ENCODE measurements at places on chromosomes 5 and 9.

DNA sequence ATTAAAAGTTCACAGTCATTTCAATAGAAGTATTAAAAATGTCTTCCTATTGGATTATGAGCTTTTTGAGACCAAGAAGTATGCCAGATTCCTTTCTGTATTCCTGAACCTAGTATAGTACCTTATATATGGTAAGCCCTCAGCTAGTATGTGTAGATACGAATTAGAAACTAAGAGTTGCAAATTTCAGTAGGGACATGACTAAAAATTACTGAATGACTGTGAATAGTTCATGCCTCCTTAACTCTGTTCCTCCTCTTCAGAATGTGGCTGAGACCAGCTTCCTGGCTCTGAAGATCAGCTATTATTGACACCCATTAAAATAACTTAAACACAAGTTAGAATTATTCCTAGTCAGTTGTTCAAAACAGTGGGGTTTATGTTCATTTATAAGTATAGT is 19.7 kb downstream of the KDM3B start:
- no peak for DNase-seq

DNA sequence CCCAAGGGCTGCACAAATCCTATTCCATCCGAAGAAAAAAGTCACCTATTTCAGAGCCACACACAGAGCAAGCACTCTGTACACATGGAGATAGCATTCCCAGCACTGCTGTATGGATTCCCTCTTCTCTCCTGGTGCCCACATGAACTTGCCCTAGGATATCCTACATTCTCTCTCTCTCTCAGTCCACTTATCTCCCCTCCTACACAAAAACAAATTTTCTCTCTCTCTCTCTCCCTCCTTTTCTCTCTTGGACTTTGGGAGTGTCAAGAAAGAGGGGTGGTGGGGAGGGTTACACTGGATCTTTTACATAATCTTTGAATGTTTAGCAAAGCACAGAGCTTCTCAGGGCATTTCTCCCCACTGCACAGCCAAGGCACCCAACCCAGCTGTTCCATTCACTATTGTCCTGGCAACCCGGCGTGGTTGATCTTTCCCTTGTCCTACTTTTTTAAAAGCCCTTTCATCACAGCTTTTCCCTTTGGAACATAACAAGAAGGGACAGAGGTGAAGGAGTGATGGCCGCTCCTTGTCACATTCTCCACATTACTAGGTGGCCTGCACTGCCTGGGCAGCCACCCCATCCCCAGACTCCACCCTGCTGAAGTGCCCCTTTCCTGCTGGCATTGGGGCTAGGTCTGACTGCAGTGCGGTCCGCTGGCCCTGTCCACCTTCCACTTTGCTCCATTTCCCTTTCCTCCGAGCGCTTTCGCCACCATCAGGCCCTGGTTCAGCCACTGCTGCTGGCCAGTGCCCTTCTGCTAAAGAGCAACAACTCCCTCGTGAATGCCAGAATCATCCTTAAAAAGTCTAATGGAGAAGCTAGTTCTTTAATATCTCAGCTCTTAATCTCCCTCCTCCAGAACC is 22.2 kb upstream of the SLC1A3 start:
- no peak for DNase-seq

DNA sequence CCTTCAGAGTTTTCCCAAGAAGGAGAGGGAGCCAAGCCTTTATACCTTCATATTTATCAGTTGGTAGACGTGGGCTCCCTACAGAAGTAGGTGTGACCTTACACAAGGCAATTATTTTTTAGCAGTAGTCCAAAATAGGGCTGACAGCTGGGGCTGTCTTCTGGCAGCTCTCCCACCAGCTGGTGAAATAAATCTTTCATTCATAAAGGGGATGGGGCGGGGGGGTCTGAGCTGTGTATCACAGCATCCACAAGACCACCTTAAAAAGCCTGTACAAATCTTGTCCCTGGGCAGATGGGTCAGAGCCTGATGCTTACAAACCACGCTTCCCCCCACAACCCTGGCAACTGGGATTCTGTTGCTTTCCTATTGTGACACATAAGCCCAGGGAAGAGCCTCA is 19.7 kb downstream of the CSF2 start:
- DNase-seq, result no peak

- DNase-seq, result no peak
Observed at GRCh38 chr9:83029531-83030137, 33.3 kb downstream of the RASEF start.

DNA sequence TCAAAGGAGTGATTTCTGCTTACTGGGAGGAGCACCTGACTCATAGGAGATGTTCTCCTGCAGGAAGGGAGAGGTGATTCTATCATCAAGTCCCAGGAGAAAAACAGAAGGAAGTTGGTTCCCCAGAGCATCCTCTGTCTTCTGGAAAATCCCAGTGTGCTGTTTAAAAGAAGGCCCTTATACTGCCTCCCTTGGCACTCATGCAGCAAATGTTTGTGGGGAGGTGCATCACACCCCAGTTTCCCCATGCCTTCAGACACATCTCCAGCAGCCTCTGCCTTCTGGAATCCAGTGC is 63.1 kb downstream of the PPARGC1B start:
- no peak for DNase-seq

- DNase-seq, result no peak
Observed at GRCh38 chr5:172506251-172506650, 51.9 kb upstream of the SH3PXD2B start.

GRCh38 chr5:1647580-1647979 is 123.8 kb upstream of the LPCAT1 start:
- DNase-seq, result no peak

DNA sequence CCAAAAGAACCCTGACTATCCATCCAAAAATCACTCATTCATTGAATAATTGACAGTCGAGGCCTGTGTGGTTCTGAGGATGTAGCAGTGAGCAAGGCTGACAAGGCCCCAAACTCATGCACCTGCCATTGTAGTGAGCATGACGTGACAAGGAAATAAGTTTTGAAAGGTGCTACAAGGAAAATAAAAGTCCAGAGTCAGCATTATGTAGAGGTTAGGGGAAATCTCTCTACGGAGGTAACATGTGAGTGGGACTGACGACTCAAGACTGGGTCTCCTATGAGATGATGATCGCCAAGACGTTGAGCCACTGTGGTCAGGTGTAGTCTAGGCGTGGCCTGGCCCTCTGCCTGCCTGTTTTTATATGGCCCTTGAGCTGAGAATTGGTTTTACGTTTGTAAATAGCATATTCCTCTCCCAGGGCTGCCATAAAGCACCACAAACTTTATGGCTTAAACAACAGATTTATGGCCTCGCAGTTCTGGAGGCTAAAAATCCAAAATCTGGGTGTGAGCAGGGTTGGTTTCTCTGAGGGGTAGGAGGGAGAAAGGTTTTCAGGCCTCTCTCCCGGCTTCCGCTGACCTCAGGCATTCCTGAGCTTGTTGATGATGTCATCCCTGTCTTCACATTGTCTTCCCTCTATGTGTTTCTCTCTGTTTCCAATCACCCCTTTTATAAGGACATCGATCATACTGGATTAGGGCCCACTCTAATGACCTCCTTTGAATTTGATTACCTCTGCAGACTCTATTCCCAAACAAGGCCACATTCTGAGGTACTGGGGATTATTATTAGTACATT is 206.4 kb upstream of the EGFLAM start:
- DNase-seq, result no peak

GRCh38 chr9:79847074-79847473 is 275.3 kb downstream of the TLE4 start:
- DNase-seq, result no peak

DNA sequence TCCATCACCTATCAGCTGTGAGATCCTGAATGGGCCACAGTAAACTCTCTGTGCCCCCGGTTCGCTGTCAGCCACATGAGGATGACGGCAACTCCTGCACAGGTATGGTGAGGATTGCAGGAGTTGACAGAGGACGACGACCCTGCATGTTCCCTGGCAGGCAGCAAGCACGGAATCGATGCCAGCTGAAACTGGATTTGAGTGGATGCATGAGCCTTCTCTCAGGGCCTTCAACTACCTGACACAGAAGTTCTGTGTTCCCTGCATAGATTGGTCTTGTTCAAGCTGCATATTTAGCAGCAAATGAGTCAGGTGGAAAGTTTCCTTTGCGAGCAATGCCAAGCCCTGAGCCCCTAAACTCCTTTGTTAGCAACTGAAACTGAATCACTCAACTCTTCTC is 69.6 kb upstream of the PTCH1 start:
- no peak for DNase-seq

GRCh38 chr9:6565312-6565711 is 80.2 kb downstream of the GLDC start:
- DNase-seq, result no peak

GRCh38 chr5:163497315-163497714 is 8.1 kb upstream of the MAT2B start:
- no peak for DNase-seq

Data from NCI-H774 (cell line).